IPS DF 6.9 (cell line): ENCODE measurements at places on chromosomes 12 and 14.

- H3K4me1 ChIP-seq = peaks cover 15% of the 10 kb centered on the region
- no peak overlapping the region for H3K4me3 ChIP-seq
- no peaks in the 10 kb centered on the region for H3K27me3 ChIP-seq
- no peak overlapping the region for H3K27ac ChIP-seq
- H3K36me3 ChIP-seq = no peaks in the 10 kb centered on the region
These were observed 5.9 kb downstream of the FGF6 start for GRCh38 chr12:4439736-4440135.

- H3K4me3 ChIP-seq = no peak overlapping the region
- no peak overlapping the region for H3K27ac ChIP-seq
- H3K27me3 ChIP-seq = peaks cover 70% of the 10 kb centered on the region
These were observed 28.8 kb downstream of the HOXC4 start for GRCh38 chr12:54082397-54082892.

DNA sequence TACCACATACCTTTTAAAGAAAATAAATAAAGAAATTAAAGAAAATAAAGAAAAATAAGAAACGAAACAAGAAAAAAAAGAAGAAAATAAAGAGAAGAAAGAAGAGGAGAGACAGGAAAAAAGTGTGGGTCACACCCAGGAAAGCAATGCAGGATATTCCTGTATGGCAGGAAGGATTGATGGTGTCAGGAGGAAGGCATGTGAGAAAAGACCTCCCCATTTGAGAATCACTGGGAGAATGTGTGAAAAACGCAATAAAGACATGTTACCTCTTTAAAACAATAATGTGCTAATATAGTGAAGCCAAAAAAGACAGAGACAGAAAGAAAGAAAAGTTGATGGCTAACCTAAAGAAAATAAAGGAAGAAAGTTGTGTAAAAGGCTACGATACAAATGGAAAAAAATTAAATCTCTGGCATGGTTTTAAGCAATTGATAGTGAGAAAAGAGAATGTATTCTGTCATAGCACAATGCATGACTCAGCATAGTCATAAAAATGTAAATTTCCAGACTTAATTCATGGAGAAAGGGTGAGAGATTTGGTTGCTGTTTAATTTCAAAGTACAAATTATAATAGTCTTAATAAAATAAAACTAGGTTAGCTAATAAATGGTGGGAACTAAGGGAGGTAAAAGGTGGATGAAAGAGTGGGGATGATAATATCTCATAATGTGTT is 24.3 kb upstream of the FOXG1 start:
- DNase-seq = no peak
- H3K27me3 ChIP-seq = no peaks in the 10 kb centered on the region
- no peaks in the 10 kb centered on the region for H3K4me1 ChIP-seq

GRCh38 chr12:132618683-132619043 is at the start of gene P2RX2:
Gene P2RX2, plus strand, starts transcription at chr12:132618776. Its CDS starts 41 bp downstream, at chr12:132618817.
- no peaks in the 10 kb centered on the region for H3K4me1 ChIP-seq
- H3K27me3 ChIP-seq = peaks cover 24% of the 10 kb centered on the region
- DNase-seq = no peak
- H3K36me3 ChIP-seq = no peaks in the 10 kb centered on the region

GRCh38 chr12:7092229-7092985 is at the start of gene C1R:
Gene C1R, minus strand, starts transcription at chr12:7092445. Its CDS starts 57 bp downstream, at chr12:7092388.
- no peak within 1 kb of the TSS; the same call in 1 of the 2 replicates for H3K4me3 ChIP-seq
- H3K4me1 ChIP-seq = peaks cover 11% of the 10 kb centered on the region
- H3K27me3 ChIP-seq = no peaks in the 10 kb centered on the region
- no peak within 1 kb of the TSS for H3K27ac ChIP-seq

- H3K4me1 ChIP-seq = no peaks in the 10 kb centered on the region
- no peaks in the 10 kb centered on the region for H3K27me3 ChIP-seq
- H3K36me3 ChIP-seq = no peaks in the 10 kb centered on the region
These were observed 389.6 kb upstream of the ATP2B1 start for GRCh38 chr12:90098132-90098779.
